ENCODE measurements at places on chromosomes 4 and X.

GRCh38 chr4:100960232-100960631, 387.1 kb downstream of the PPP3CA start:
- no peak for DNase-seq

DNA sequence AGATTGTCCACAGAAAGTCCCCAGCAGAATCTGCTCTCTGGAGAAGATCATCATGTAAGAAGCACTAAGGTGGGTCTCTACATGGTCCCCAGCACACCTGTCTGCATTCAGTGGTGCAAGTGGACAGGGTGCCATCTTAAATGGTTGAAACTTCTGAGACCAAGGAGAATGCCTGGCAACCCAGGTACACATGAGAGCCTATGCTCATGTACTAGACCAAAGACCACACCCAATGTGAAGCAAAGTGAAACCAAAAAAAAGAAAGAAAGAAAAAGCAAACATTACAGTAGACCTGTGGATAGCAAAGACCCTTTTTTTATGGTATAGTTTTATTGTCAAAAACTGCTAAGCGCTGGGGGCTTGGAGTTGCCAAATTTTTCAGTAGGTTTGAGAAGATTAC, 15.0 kb downstream of the CD40LG start:
- no peak for DNase-seq

DNA sequence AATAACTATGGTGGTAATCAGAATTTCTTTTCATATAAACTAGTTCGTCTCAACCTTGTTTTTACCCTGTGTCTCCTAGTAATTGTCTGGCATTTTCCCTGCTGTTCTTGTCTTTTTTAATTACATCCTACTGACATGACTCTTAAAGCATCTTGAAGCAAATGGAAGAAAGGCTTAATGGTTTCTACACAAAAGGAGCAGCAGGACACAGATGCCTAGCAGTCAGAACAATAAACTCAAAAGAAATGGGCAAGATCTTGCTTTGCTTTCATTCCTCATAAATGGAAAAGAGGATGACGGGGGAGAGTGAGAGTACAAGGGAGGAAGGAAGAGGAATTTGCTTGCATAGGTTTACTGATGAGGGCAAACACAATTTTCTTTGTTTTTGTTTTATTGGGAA, 293.2 kb upstream of the EMCN start:
- DNase-seq: no peak

DNA sequence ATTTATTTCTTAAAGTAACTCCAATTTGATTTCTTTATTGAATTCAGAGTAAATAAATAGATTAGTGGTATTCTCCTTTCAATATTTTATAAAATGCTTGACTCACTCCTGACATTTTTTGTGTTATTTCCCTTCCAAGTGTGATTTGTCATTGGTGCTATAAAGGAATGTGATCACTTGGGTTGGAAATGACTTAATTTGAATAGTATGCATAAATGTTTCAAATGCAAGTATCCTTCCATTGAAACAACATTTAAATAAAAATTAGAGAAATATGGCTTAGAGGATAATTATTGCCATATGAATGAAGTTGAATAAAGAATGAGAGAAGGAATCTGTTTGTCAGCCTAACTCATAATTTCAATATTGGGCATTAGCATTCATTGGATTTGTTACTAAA, 182.7 kb downstream of the PABPC4L start:
- DNase-seq: no peak

GRCh38 chr4:80201252-80202151, 4.2 kb downstream of the PRDM8 start:
- peak; percentile 70 for DNase-seq

GRCh38 chr4:6749340-6750171, 33.0 kb upstream of the KIAA0232 start:
- no peak for DNase-seq

GRCh38 chr4:55906989-55907388, 41.8 kb upstream of the CEP135 start:
- no peak for DNase-seq

DNA sequence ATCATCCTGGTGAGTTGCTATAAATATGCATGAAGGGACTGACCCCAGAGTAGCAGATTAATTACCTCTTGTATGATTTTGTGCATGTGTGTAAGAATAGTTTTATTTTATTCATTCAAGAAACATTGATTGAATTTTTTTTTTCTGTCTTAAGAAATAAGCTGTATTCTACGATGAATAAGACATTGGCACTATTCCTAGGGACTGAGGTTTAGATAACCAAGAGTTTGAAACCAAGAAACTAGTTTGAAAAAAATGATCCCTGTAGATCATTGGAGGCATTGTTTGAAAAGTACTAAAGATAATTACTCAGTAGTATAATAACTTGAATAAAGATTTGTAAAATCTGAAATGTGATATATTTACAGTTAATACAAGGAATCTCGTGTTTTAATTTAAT, 1086.9 kb downstream of the PCDH7 start:
- no peak for DNase-seq

GRCh38 chr4:185238750-185239149, 29.4 kb downstream of the SNX25 start:
- DNase-seq: no peak

- DNase-seq: no peak
Observed at GRCh38 chr4:1354983-1355275, 7.9 kb downstream of the UVSSA start.

GRCh38 chrX:118373538-118373937, 27.6 kb downstream of the WDR44 start:
- DNase-seq: no peak

DNA sequence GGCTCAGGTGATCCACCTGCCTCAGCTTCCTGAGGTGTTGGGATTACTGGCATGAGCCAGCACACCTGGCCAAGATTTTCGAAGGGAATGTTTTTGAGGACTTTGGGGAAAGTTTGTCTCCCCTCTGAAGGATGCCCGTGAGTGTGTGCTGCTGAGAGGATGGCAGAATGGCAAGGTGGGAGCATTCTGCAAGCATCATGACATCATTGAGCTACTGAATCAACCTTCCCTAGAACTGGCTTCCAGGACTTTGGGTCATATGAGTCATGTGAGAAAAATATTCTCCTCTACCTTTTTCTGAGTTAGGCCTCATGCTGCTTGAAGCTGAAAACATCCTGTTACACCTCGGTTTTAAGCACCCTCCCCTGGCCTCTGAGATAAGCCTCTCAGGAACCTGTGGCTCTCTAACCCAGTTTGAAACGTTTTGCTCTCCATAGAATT, 31.0 kb downstream of the TMEM131L start:
- DNase-seq: no peak

- DNase-seq: no peak
Observed at GRCh38 chrX:153380691-153381090, 20.5 kb downstream of the PNMA6E start.

DNA sequence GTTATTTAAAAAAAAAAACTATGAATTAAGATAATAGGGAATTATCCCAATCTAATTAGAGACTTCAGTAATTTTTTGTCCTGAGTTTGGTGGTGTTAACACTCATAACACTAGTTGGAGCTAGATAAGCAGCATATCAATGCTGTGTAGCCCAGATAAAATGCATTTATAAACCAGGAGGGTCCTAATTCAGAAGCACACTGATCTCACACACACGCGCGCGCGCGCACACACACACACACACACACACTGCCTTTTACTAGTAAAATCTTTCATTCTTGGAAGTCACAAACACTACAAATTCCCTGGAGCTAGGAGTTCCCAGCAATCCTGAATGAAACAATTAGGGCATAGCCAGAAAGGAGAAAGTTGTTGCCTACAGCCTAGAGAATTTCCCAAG, 3.2 kb downstream of the UNC5C start:
- no peak for DNase-seq

GRCh38 chr4:165537028-165537648, 158.3 kb downstream of the CPE start:
- no peak for DNase-seq

DNA sequence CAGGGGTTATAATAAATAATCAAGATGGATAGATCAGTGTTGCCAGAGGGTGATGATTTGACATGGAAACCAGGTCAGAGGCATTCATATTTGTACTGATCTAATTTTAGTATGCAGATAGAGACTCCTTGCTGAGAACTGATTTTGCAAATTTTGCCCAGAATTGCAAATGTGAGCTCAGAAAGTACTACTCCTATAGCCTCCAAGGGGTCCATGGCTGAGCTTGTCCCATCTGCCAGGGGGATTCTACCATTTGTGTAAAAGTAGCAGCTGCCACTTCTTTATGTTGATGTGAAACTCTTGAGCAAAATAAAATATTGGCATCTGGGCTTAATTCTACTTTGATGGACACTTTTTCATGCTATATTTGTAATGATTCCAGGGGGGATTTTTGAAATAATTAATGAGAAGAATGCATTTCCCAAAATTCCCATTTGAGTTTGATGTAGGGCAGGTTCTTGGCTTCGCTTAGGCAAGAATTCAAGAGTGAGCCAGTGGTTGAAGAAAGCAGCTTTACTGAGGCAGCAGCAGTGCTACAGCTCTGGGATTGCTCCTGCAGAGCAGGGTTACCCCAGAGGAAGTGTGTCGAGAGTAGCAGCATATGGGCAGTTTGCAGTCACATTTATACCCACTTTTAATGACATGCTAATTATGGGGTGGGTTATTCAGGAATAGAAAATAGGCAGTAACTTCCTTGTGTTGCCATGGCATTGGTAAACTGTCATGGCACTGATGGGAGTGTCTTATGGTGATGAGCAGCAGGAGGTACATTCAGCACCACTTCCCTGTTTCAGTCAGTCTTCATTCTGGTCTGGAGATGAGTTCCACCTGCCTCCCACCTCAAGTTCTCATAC, 38.7 kb upstream of the DCLK2 start:
- no peak for DNase-seq

DNA sequence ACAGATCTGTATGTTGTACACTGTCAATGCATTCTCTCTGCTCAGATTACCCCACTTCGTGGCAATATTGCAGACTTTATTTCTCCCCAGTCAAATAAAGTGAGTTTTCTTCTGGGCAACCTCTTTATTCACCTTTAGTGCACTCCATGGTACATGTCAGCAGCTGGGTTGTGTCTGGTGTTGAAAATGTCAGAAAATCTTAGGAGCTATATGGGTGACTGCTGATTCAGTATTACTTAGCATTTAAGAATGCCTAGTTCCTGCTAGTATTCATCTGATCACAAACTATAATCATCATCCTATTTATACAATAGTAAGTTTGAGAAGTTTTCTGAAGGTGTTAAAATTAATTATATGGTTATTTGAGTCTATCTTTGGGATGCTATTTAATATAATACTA, 112.5 kb downstream of the CFAP299 start:
- no peak for DNase-seq

DNA sequence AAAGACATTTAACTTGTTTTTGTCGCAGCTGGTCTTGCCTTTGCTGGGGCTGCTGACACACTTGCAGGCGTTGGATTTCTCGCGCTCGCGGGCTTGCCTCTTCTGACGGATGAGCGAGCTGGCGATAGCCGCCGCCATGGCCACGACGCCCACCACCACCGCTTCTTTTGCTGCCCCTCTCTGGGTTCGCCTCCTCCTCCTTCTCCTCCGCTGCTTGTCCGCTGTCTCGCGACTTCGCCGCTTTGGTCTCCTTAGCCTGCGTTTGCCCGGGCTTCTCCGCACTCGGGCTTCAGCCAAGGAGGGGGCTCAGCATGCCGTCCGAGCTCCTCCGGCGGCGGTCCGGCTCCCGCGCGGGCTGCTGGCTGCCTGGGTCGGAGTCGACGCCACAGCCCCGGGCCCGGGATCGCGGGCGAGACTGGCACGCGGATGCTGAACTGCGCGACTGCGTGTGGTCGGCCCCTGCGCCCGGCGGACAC, 613 bp downstream of the FGF13 start:
- no peak for DNase-seq

GRCh38 chr4:125728568-125728967, 413.8 kb downstream of the FAT4 start:
- DNase-seq: no peak

DNA sequence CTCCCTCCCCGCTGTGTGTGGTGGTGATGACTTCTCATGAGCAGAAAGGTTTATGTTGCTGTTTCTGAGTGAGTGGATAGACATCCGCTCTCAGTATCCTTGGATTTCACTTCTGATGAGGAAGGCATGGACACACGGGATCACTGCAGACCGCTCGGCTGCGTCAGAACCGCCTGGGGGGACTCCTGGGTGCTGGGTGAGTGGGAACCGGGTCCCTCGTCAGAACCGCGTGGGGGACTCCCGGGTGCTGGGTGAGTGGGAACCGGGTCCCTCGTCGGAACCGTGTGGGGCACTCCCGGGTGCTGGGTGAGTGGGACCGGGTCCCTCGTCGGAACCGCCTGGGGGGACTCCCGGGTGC, 9.0 kb downstream of the CTBP1 start:
- DNase-seq: no peak

DNA sequence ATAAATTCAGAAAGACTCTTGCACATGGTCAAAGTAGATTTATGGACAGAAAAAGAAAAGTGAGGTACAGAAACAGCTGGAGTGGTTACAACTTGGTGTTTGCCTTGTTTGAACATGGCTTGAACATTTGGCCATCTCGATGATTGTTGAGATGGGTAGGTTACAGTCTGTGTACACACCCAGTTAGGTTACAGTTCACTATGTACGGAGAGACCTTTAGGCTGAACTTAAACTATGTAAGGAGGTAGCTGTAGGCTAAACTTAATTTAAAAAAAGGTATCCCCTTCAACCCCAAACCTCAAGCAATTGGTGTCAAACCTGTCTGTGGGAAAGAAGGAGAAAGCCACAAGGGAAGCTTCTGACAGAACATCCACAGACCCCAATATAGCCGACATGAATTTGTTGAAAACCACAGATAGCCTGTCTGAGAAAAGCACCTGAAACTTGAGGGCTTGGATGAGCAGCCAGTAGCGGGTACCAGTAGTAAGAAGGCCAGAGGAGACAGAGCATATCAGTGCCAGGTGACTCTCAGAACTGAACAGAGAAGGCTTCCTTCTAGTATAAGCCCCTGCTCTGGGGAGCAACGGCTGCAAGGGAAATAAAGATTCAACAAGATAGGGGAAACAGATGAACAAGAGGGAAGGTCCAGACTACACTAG, 247.9 kb upstream of the GALNTL6 start:
- DNase-seq: no peak

- DNase-seq: peak; percentile 13
Observed at GRCh38 chr4:138242076-138242833, at the start of gene SLC7A11. TSS of gene SLC7A11 (minus strand) at chr4:138242349. CDS start at chr4:138242069, 280 bp downstream.

- DNase-seq: no peak
Observed at GRCh38 chr4:168057412-168057811, 34.9 kb upstream of the ANXA10 start.

DNA sequence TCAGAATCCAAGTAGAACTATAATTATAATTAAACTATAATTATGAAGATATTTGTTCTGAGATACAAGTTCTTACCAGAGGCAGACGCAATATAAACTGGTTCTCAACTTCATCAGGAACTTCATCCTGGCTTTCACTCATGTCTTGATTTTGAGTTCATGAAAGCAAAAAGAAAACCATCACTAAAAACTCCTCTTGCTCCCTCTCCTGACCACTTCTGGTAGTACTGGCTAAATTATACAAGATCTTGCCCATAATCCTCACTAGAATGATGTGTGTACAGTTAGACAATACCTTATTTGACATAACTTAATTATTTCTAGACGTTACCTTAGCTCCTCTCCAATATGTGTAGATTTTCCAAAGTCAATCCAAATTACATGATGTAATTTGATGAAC, 3.7 kb downstream of the TAF7L start:
- DNase-seq: no peak

GRCh38 chr4:159159611-159160010, 56.7 kb downstream of the RAPGEF2 start:
- DNase-seq: no peak

Measured in activated CD8-positive, alpha-beta memory T cell treated with anti-CD3 and anti-CD28 coated beads for 4 hours (primary cell).